ENCODE measurements at places on chromosomes 5 and 9.

GRCh38 chr9:123929177-123929869 lies 603 bp downstream of the DENND1A start:
- peak; percentile 7 for DNase-seq

DNA sequence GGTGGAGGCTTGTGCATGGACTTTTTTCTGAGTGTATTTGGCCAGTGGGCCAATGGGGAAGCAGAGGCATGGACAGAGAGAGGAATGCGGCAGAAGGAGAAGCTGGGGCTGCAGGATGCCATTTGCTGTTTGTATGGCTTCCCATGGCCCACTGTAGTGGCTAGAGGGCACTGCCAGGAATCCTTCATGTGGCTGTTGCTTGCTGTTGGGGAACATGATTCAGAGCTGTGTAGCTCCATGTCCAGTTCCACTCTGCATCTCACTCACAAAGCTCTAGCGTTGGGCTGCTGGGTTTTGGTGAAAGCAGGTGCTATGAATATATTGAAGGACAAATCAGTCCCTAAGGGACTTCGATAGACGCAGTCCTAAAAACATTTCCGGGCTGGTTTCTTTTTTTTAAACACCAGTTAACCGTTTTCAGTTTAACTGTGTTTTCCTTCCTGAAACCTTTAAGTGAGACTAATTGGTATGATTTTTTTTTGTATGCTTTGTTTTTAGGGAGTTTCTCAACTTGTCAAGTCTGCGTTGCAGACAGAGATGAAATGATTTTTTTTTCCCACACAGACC lies 51.3 kb downstream of the SLC22A5 start:
- no peak for DNase-seq

DNA sequence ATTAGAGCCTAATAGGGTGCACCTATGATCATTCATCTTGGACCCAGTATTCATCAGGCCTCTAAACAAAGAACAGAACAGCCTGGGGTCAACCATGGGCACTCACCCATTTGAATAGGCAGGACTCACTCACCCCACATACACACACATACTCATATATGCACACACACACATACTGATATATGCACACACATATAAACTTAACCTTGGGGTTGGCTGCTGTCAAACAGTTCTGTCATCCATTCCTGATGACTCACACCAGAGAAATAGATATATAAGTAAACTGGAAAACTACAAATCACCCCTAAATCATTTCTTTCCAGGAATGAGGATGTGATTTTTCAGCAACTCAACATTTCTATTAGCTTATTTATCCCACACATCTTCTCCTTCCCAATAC lies 51.3 kb downstream of the ARL15 start:
- no peak for DNase-seq

- DNase-seq, result no peak
Observed at GRCh38 chr5:156893517-156893916, 43.4 kb downstream of the PPP1R2B start.

- peak; percentile 49 for DNase-seq
Observed at GRCh38 chr9:117121316-117121715, 293.5 kb downstream of the ASTN2 start.

- no peak for DNase-seq
Observed at GRCh38 chr9:70147196-70147595, 103.5 kb downstream of the MAMDC2 start.

DNA sequence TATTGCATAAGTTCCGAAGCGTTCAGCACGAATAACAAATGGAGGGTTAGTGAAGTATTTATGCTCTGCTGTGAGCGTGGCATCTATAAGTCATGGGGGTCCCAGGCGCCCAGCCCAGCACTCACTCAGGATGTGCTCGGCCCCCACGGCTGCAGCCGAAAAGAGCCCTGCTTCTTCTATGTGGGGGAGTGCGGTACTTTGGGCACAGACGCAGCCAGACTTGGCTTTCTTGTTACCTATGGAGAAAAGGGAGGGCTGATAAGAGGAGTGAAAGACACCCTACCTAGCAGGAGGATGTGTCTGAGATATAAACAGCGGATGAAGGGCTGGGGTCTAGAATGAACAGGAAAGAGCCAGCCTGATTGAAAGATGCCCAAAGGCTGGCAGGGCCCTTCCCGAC lies 51.4 kb downstream of the MRPL36 start:
- no peak for DNase-seq

GRCh38 chr5:160451281-160451680 lies 29.6 kb downstream of the PTTG1 start:
- DNase-seq, result no peak

GRCh38 chr9:128892221-128892921 lies 10.4 kb downstream of the LRRC8A start:
- peak; percentile 89 for DNase-seq

DNA sequence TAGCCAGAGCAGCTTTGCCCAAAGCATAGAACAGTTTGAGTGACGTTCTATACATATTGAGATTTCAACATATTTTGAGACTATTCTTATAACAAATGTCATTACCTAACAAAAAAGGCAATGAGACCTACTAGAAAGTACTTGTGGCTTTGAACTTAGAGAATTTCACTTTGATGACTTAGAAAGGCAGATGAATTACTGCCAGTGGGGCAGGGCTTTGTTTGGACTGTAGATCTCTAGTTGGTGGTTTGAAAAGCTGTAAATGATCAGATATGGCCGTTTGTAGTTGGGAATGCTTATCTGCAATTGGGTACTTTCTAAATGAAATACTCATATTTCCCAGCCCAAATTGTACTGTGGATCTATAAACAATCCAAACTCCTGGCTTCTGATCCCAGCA lies 28.1 kb downstream of the SOX30 start:
- DNase-seq, result no peak

DNA sequence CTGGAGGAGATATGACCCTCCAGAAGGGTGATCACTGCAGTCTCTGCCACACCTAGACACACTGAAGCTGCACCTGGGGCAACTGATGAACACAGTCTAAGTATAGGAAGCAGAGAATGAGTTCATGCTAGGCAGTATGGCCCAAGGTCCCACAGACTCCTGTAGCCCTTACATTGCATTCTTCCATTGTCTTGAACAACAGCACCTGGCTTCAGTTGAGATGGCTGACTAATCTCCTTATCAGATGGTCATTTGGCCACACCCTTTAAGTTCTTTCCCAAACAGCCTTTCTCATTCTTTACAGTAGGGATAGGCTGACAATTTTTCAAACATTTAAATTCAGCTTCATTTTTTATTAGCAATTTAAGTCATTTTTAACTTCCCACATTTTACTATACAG lies 23.1 kb downstream of the CENPK start:
- DNase-seq, result no peak

DNA sequence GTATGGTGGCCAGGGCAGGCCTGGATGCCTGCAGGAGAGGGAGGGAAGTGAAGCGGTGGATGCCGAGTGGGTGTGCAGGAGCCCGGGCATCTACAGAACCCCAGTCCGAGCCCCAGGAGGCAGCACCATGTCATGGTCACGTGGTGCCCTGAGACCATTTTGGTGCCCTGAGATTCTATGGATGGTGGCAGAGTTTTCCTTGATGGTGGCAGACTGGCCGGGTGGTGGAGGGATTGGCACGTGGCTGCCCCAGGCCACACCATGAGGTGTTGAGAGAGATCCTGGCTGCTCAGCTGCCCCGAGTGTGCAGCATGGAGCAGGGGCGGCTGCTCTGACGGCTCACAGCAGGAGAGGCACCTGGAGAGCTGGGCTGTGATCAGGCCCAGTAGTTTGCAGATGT lies 52.3 kb downstream of the SYK start:
- no peak for DNase-seq

- DNase-seq, result no peak
Observed at GRCh38 chr9:27784847-27785713, 211.8 kb upstream of the C9orf72 start.

GRCh38 chr5:67934976-67935375 lies 280.6 kb upstream of the PIK3R1 start:
- DNase-seq, result no peak

DNA sequence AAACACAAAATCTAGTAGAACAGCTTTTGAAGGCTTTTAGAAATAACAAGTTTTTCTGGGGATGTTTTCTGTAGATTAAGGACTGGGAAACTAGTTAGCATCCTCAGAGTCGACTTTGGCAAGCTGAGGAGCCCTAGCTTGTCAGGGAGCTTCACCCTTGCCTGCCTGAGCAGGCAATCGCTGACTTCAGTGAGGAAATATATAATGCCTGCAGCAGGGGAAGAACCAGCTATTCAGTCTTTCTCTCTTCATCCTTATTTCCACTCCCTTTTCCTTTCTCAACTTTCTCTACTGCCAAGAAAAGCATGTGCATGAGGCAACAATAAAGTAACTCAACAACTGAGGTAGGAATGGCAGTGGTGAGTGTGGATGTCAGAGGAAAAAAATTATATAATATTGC lies 54.7 kb downstream of the PLK2 start:
- no peak for DNase-seq

DNA sequence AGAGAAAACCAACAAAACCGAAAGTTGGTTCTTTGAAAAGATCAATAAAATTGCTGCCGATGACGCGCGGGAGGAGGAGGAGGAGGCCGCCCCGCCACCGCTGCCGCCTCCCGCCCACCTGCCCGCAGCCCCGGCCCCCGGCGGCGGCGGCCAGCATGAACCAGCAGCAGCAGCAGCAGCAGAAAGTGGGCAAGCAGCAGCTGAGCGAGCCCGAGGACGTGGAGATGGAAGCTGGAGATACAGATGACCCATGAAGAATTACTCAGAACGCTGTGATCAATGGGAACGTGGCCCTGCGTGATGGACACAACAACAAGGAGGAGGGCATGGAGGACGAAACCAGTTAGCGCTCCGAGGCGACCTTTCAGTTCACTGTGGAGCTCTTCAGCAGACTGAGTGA lies 53.9 kb upstream of the EFNA5 start:
- no peak for DNase-seq

GRCh38 chr9:109792951-109793546 lies 13.1 kb downstream of the PALM2AKAP2 start:
- DNase-seq, result no peak

DNA sequence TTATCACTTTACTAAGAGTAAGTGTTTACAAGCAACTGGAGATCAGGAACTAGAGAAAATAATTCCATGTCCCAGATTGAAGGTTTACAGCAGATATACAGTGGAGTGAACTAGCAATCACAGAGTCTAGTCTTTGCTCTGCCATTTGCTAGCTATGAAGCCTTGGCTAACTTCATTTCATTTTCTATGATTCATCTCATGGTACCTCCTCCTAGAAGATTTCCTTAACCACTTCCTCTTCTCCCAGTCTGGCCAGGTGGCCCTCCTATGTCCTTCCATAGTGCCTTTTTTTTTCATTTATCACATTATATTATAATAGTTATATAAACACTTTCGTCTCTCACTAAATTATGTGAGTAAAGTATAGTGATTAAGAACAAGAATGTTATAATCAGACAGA lies 52.1 kb downstream of the GRIA1 start:
- DNase-seq, result no peak

- DNase-seq, result no peak
Observed at GRCh38 chr9:95017661-95018060, 291.2 kb downstream of the AOPEP start.

GRCh38 chr5:170769898-170770416 lies 13.6 kb upstream of the GABRP start:
- no peak for DNase-seq

- peak; percentile 83 for DNase-seq
Observed at GRCh38 chr9:134403682-134404301, 77.5 kb downstream of the RXRA start.

DNA sequence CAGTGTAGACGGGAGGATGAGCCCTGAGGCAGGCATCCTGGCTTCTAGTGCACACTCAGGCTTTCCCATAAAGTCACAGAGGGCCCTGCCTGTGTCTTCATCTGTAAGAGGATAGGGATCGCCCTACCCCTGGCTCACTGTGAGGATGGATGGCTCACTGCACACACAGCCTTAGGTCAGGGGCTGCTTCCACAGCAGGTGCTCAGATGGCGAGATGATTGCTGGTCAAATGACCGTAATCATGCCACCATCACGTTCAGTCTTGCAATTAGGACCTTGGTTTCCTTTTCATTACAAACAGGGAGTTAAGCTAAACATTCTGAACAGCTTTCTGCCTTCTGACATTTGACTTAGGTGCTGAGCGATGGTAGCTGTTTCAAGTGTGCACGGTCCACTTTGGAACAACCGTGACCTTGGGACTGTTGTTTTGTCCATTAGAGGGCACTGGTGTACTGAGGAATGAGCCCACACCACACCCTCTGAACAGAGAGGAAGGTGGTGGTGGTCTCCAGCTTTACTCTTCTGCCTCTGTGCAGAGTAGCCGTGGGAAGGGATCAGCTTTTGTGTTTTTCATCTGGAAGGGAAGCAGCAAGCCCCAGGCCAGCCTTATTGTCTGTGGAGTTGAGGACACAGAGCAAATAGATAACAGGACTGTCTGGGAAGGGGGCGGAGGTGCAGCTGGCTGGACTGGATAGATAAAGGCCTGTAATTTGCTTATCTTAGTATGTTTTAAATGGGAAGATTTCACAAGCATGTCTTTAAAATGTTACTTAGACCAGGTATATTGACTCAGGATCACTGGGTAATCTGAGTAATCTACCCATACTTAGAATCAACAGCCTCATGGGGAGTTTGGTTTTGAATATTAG lies 183.1 kb downstream of the TRIO start:
- DNase-seq, result no peak

GRCh38 chr5:122844136-122844909 lies 1.1 kb upstream of the SNX24 start:
- DNase-seq, result peak; percentile 24

- DNase-seq, result no peak
Observed at GRCh38 chr5:176712546-176713304, 65.4 kb downstream of the TSPAN17 start.

DNA sequence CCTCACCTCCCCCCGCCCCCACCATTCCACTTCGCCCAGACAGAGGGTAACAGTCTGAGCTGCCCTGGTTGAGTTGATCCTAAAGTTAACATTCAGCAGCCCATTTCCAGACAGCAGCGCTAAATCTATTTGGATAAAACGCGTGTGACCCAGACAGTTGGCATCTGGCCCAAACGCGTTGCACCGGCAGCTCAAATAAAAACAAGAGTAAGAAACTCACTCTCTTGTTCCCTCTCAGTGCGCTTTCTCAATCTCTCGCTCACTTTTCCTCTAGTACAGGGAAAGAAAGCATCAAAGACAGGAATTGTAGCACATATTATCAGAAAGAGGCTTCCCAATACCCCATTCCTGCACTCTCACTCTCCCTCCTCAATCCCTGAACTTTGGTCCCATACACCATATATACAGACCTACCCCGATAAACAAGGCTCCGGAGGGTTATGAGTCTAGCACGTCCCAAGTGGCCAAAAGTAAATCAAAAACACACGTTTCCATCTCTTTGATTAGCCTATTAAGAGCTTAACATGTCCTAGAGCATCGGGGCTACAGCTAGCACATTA lies 1.3 kb downstream of the ADAMTS6 start:
- DNase-seq, result peak; percentile 91

GRCh38 chr5:60387051-60387440 lies 312.9 kb downstream of the DEPDC1B start:
- DNase-seq, result no peak

- DNase-seq, result no peak
Observed at GRCh38 chr9:76023715-76024195, 133.3 kb downstream of the PCSK5 start.

- DNase-seq, result no peak
Observed at GRCh38 chr5:127324756-127325155, 34.2 kb downstream of the MEGF10 start.

Measured in thyroid gland (tissue), 4 donors.